ENCODE measurements at places on chromosomes 3 and 15.

GRCh38 chr3:159928071-159928491 is 60.6 kb upstream of the IL12A start:
- no peak for DNase-seq

GRCh38 chr15:69493406-69493805 is 40.8 kb downstream of the RPLP1 start:
- DNase-seq = no peak

GRCh38 chr3:149453140-149453805 is 21.2 kb upstream of the TM4SF4 start:
- DNase-seq = no peak

- no peak for DNase-seq
These were observed 148.6 kb downstream of the FGF12 start for GRCh38 chr3:192578729-192579128.

GRCh38 chr3:153463895-153464294 is 301.9 kb downstream of the RAP2B start:
- DNase-seq = no peak

Data from activated CD4-positive, alpha-beta T cell treated with anti-CD3 and anti-CD28 coated beads, Interleukin-2, amount 50 U/mL, for 48 hours (primary cell).